A673 (cell line): ENCODE measurements at places on chromosomes 3 and 15. TPM values are rescaled to one million over a fixed set of nuclear protein-coding genes. Genes with fewer than 3 reads are reported as not detected.

DNA sequence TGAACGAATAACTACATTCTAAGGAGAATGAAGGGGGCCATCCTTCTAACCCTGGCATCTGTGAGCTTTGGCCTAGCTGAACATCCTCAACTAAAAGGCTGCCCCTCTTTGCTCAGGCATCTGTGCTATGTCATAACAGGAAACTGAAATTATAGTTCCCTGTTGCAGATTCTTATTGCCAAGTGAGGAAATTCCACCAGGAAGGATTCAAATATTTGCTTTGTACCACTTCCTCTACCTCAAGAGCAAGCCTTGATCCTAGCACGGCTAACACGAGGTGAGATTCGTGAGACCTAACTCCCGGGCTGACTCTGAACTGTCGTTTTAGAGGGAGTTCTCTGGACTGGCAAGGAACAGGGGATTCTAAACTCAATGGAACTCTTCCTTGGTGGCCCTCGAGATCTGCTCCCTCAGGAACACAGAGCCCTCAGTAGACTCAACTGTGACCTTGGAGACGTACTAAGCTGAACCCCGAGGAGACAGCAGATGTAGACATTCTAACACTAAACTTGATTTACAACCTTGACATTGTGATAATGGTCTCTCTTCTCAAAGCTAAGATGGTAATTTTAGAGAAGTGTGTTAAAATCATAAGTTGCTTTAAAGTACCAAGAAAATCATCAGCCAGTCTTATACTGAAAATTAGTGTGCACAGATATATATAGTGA, 4.2 kb downstream of the SPG21 start:
- no peaks in the 10 kb centered on the region for H3K36me3 ChIP-seq
- peak; percentile 34 for DNase-seq
- H3K27ac ChIP-seq = peak overlapping the region; percentile 68

Gene ARPP21
- total RNA-seq = 0.17 TPM in 1 of 2 replicates, not detected in the other

Gene TEX9
- total RNA-seq = 18.0 TPM in 2 replicates

- H3K4me1 ChIP-seq = no peaks in the 10 kb centered on the region
- no peak for DNase-seq
- no peak overlapping the region for H3K27ac ChIP-seq
- no peaks in the 10 kb centered on the region for H3K36me3 ChIP-seq
- no peaks in the 10 kb centered on the region for H3K27me3 ChIP-seq
These were observed 607.7 kb downstream of the PYDC2 start for GRCh38 chr3:192068464-192069254.

GRCh38 chr15:34520566-34520965, 62.9 kb downstream of the GOLGA8B start:
- no peaks in the 10 kb centered on the region for H3K36me3 ChIP-seq
- no peak overlapping the region for H3K27ac ChIP-seq
- no peaks in the 10 kb centered on the region for H3K4me1 ChIP-seq
- H3K27me3 ChIP-seq = peaks cover 9% of the 10 kb centered on the region
- no peak overlapping the region for H3K4me3 ChIP-seq

DNA sequence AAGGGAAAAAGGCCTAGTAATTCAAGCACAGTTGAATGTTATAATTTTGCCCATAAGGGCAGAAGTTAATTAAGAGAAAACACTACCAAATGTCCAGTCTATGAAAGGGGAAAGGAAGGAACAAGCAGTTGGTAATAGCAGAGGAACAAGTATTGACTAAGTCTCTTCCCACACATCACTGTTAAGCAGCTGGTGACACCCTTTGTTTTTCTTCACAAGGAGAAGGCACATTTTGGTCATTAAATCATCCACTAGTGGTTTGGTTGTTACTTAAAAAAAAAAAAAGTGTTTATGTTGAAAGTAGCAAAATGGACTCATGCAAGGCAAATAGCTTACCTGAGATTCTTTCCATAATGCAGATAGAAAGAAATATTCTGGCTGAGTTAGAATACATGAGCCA, 321.4 kb upstream of the NECTIN3 start:
- H3K36me3 ChIP-seq = no peaks in the 10 kb centered on the region
- DNase-seq = no peak
- no peaks in the 10 kb centered on the region for H3K27me3 ChIP-seq
- no peak overlapping the region for H3K4me3 ChIP-seq

Gene ASB7
- total RNA-seq = 14.5 and 15.0 TPM in 2 replicates

Gene CAMKV
- total RNA-seq = 5.4 and 6.5 TPM in 2 replicates

Gene ALPK3
- 0.67 and 0.70 TPM in 2 replicates for total RNA-seq
